ENCODE measurements at places on chromosomes 7 and 10.
A peak's percentile ranks its signal among the peaks of the same experiment; 100 is the strongest.

- no peak for DNase-seq
Observed at GRCh38 chr7:55887821-55888247, 578 bp downstream of the ZNF713 start.

GRCh38 chr7:140611641-140612040 lies 29.0 kb downstream of the DENND2A start:
- no peak for DNase-seq

DNA sequence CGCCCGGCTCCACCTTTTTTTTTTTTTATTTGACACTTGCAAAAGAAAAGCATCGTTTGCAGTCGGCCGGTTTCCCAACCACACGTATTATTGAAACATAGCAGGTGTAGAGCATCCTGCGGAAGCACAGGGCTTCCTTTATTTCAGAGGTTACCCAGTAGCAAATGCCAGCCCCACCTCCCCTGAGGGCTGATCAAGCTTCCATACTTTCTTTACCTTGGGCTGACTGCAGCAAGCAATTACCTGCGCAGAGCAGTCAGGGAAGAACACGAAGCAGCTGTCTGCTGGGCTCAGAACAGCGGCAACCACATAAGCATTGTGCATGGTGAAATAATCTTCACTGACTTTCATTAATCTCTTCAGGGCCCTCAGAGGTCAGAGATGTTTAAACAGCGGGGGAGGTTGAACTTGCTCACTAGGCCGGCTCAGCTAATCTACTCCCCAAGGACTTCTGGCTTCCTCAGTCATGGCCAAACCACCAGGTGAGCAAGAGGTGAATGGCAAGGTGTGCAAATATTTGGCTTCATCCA lies 784.7 kb upstream of the AUTS2 start:
- no peak for DNase-seq

GRCh38 chr10:619710-620109 lies 69.8 kb downstream of the DIP2C start:
- DNase-seq = no peak

DNA sequence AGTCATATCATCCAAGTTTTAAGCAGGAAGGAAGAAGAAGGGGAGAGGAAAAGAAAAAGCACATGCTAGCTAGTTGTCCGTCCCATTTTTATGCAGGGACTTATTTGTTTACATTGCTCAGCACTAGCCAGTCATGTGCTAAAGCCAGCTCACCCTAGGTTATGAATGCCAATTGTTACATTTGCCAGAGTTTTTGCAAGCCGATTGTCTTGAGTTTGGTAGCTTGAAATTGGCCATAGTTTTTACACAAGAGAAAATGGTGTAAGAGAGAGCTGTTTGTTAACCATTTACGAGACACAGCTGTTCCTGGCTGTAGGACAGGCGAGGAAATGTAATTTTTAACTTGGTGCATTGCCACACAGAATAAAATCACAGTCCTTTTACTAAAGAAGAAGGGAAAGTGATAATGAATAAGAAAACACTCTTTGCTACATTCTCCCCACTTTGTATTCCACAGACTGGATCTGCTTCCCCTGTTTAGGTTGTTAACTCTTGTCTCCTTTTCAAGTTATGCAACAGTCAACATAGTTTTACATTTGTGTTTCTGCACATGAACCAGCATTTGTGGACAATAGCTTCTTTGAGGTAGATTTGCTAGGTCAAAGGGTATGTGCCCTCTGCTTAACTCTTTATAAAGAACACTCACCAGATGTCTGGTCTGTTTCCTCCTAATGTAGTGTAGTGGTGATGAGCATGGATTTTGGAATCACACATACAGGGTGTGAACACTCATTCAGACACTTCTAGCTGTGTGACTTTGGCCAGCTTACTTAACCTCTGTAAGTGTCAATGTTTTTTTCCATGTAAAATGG lies 357.2 kb downstream of the LRMDA start:
- no peak for DNase-seq

- DNase-seq = no peak
Observed at GRCh38 chr7:16365952-16366351, 55.4 kb downstream of the CRPPA start.

DNA sequence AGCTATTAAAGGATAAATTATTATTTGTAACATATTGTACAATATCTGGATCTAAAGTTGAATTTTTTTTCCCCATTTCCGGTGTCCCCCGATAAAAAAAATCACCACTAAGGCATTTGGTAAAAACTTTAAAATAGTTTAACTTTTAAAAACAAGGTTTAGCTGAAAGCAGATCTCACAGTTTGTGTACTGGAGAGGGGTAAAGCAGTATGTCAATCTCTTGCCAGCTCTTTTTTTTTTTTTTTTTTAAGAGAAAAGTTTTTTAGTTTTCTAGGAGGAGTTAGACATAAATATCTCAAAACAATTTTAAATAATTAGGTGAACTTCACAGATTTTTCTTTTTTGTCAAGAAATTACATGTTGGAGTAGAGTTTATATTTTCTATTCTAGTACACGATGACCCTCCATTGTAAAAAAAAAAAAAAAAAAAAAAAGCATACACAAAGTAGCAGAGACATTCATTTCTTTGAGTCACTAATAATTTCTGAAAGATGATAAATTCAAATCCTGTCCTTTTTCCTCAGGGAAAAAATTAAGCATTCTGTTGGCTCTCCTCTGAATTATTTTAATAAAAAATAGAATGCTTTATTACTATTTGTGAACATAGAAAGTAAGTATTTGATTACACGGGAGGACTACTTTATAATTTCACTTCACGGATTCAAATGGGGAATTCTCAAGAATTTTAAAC lies 1.9 kb upstream of the HBP1 start:
- DNase-seq = no peak

GRCh38 chr10:11823122-11823988 lies at the start of gene PROSER2:
Gene PROSER2, plus strand, starts transcription at chr10:11823356. Its CDS starts 28,722 bp downstream, at chr10:11852078.
- peak; percentile 55 for DNase-seq

- no peak for DNase-seq
Observed at GRCh38 chr7:27547401-27547800, 115.3 kb downstream of the HIBADH start.

DNA sequence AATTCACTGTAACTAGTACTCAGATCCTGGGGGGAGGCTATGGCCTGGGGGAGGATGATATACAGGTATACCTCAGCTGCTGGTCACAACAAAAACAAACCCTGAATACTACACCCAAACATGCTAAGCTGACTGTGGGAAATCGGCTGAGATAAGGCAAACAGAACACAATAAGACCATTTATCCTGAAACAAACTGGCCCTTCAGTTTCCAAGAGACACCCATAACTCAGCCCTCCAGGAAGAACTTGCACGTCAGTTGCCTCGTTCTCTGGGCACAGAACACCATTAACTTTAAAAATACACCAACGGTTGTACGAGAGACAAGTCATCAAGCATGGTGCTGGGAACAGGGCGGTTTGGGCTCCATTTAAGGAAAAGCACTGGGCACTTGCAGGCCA lies 24.1 kb upstream of the KCNMA1 start:
- DNase-seq = no peak

- DNase-seq = no peak
Observed at GRCh38 chr10:38093816-38094157, 350 bp upstream of the ZNF37A start.

DNA sequence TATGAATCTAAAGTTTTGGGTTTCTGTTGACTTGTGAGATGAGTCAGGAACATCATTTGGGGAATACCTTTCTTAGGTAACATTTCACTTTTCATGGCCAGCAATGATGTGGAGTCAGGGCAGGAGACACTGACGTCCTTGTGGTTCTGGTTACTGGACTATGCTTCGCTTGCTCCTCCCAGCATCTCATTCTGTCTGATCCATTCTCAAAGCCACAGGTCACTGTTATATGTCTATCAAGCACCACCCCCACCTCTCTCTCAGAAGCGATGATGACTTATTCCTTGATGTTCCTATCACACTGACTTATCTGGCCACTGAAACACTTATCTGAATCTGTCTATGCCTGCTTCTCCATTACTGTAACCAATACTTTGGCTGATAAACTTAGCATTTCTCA lies 51.6 kb downstream of the TES start:
- DNase-seq = no peak

GRCh38 chr7:39430909-39431641 lies 135.1 kb upstream of the YAE1 start:
- no peak for DNase-seq

All from stimulated activated CD4-positive, alpha-beta T cell treated with anti-CD3 and anti-CD28 coated beads, Interleukin-4, amount 100 ng/mL, for 1 hour (primary cell).